GM23338 (cell line): ENCODE measurements at places on chromosomes 16 and 17. TPM values are rescaled to one million over a fixed set of nuclear protein-coding genes. Genes with fewer than 3 reads are reported as not detected.
A peak's percentile ranks its signal among the peaks of the same experiment; 100 is the strongest.

- H3K27ac ChIP-seq = peak overlapping the region; percentile 93; the same call in 1 of the 2 replicates
- no peak for DNase-seq
- no peaks in the 10 kb centered on the region for H3K27me3 ChIP-seq
- peaks cover 14% of the 10 kb centered on the region for H3K4me1 ChIP-seq
- no peaks in the 10 kb centered on the region for H3K36me3 ChIP-seq
These were observed 157.4 kb upstream of the CHMP6 start for GRCh38 chr17:80833952-80834892.

- H3K27me3 ChIP-seq = no peaks in the 10 kb centered on the region
- no peak overlapping the region for H3K4me3 ChIP-seq
- DNase-seq = no peak
- H3K36me3 ChIP-seq = no peaks in the 10 kb centered on the region
- H3K27ac ChIP-seq = no peak overlapping the region
- no peaks in the 10 kb centered on the region for H3K4me1 ChIP-seq
These were observed 122.0 kb downstream of the CLEC16A start for GRCh38 chr16:11066261-11066870.

- H3K4me1 ChIP-seq = no peaks in the 10 kb centered on the region; the same call in none of the 2 replicates
- peaks cover 14% of the 10 kb centered on the region for H3K36me3 ChIP-seq
- no peaks in the 10 kb centered on the region for H3K27me3 ChIP-seq
- DNase-seq = no peak
These were observed 15.9 kb downstream of the ANKRD40 start for GRCh38 chr17:50691550-50692447.

GRCh38 chr17:80526116-80526910 lies 18.3 kb upstream of the RPTOR start:
- peaks cover 12% of the 10 kb centered on the region; the same call in 1 of the 2 replicates for H3K4me1 ChIP-seq
- H3K36me3 ChIP-seq = no peaks in the 10 kb centered on the region
- H3K27me3 ChIP-seq = no peaks in the 10 kb centered on the region
- H3K27ac ChIP-seq = no peak overlapping the region

- no peaks in the 10 kb centered on the region for H3K27me3 ChIP-seq
- no peaks in the 10 kb centered on the region for H3K4me1 ChIP-seq
- DNase-seq = no peak
These were observed 18.1 kb upstream of the BCO1 start for GRCh38 chr16:81220349-81220748.

DNA sequence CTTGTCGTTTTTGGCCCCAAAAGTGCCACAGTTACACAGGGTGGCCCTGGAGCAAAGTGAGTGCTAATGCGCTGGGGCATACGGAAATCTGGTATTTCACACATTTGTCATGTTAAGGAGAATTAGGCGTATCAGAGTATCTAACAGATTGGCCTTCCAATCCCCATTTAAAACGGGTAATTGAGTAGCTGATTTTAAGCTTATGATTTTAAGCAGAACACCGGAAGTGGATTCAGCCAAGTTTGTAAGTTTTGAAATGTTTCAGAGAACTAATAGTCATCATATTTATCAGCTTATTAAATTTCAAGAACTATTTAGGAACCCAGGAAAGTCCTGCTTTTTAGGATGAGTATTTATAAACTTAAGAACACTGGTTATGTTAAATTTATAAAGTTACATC lies 19.5 kb downstream of the LRRC75A start:
- H3K36me3 ChIP-seq = no peaks in the 10 kb centered on the region
- peaks cover 17% of the 10 kb centered on the region for H3K4me1 ChIP-seq
- H3K4me3 ChIP-seq = no peak overlapping the region
- H3K27me3 ChIP-seq = no peaks in the 10 kb centered on the region

DNA sequence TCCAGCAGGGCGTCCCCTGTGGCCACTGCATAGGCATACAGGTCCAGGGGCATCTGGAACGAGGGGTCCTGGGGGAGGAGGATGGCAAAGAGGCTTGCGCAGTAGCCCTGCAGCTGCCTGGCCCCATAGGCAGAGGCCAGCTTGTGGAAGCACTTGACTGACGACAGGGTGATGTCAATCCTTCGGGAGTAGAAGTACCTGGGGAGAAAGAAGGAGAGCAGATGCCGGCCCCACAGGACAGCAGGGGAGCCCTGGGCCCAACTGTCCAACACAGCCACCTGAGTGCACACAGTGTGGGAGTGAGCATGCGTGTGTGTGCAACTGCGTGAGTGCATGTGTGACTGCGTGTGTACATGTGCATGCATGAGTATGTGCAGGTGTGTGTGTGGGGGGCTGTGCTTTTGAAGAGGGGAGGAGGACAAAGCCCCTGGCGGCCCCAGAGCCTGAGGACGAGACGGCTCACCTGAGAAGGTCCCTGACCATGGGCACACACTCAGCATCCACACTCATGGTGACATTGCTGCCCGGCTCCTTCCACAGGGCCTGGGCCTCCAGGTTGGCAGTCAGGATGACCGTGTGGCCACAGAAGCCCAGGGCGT lies 7.1 kb downstream of the LGALS3BP start:
- DNase-seq = no peak
- no peaks in the 10 kb centered on the region for H3K4me1 ChIP-seq
- no peak overlapping the region for H3K4me3 ChIP-seq
- H3K27me3 ChIP-seq = no peaks in the 10 kb centered on the region
- H3K36me3 ChIP-seq = no peaks in the 10 kb centered on the region

GRCh38 chr17:5758651-5759050 lies 174.3 kb upstream of the NLRP1 start:
- no peak overlapping the region for H3K27ac ChIP-seq
- H3K36me3 ChIP-seq = no peaks in the 10 kb centered on the region
- no peaks in the 10 kb centered on the region for H3K4me1 ChIP-seq
- H3K4me3 ChIP-seq = no peak overlapping the region
- no peaks in the 10 kb centered on the region for H3K27me3 ChIP-seq

DNA sequence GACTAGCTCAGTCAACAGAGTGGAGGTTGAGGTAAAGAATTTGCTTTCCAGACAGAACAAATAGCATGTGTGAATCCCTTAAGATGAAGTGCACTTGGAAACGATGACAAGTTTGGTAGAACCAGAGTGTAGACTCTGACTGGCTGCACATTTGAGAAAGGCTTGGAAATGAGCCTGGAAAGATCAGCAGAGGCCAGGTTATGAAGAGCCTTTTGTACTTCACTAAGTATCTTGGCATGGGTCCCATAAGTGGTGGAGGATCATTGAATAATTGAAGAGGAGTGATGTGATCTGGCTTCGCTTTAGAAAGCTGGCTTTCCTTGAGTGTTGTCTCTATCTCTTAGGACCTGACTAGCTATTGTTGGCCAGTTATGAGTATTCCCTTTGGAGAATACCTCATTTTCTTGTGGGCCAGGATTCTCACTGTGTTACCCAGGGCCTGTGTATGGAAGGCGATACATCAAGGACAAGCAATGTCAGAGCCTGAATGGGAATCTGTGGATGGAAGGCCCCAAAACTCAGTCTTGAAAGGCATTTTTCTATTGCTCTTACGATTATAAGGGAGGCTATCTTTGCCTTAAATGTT lies 329.8 kb downstream of the UTP18 start:
- H3K27ac ChIP-seq = no peak overlapping the region
- H3K36me3 ChIP-seq = peaks cover 4% of the 10 kb centered on the region; the same call in 1 of the 2 replicates
- H3K4me1 ChIP-seq = no peaks in the 10 kb centered on the region

DNA sequence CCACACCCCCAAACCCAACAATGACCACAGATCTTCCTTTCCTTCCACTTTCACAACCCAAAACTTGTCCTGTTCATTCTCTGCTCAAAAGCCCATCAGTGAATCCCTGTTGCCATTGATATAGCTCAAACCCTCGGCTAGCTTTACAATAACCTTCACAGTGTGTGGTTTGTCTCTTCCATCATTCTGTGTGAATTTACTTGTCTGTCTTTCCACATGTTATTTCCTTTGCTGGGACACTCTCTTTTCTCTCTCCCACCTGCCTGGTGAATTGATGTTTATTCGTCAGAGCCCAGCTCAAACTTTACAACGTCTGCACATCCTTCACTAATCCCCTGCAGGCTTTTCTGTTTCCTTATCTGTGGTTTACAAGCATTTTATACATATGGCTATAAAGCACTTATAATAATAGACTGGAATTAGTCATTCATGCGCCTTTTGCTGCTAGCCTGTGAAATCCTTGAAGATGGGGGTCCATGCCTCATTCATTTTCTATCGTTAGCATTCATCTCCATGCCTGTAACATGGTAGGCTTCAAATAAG lies 114.4 kb downstream of the CDH13 start:
- DNase-seq = no peak
- no peak overlapping the region for H3K27ac ChIP-seq
- H3K4me1 ChIP-seq = no peaks in the 10 kb centered on the region
- no peaks in the 10 kb centered on the region for H3K27me3 ChIP-seq
- no peak overlapping the region for H3K4me3 ChIP-seq
- H3K36me3 ChIP-seq = no peaks in the 10 kb centered on the region

DNA sequence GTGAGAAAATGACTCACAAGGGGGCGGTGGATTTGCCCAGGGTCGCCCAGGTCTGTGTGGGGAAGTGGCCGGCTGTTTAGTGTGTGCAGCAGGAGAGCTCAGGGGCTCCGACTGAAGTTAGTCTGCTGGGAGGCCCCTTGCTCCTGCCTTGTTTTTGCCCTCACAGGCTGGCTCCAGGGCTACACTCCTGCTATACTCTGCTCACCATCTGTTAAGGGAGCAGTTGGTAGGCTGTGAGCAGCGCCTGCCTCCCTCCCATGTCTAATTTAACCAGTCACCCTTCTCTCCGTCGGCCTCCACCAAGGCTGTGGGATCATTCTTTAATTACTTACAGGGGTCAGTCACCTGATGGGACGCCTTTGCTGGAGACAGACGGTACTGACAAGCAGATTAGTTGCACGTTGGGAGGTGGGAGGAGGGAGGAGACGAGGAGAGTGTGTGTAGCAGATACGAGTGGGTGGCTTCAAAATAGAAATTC lies 35.5 kb downstream of the KSR1 start:
- H3K4me1 ChIP-seq = peaks cover 81% of the 10 kb centered on the region
- no peaks in the 10 kb centered on the region for H3K36me3 ChIP-seq
- DNase-seq = no peak
- H3K27ac ChIP-seq = peak overlapping the region; percentile 24; the same call in 1 of the 2 replicates

DNA sequence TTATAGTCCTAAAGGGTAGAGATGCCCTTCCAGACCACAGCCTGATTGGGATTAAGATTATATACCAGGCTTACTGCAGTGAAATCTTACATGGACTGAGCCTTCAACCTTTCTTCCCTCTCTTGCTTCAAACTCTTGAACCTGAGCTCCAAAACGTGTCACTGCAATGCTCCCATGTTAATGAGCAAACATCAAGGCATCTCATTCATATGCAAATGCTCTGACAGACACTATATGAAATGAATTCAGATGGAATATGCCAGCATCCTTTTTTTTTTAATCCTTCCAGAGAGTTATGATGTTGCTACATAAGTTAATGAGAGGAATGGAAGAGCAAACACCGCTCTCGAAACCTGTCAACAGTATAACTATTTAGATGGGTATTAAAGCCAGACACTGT lies 611.9 kb upstream of the CDH11 start:
- no peaks in the 10 kb centered on the region for H3K36me3 ChIP-seq
- DNase-seq = no peak
- peaks cover 15% of the 10 kb centered on the region for H3K4me1 ChIP-seq
- H3K27me3 ChIP-seq = no peaks in the 10 kb centered on the region
- H3K4me3 ChIP-seq = no peak overlapping the region

- no peaks in the 10 kb centered on the region for H3K27me3 ChIP-seq
- H3K4me3 ChIP-seq = no peak overlapping the region
- H3K27ac ChIP-seq = no peak overlapping the region
- no peak for DNase-seq
These were observed 43.6 kb downstream of the TEX14 start for GRCh38 chr17:58648236-58648635.

DNA sequence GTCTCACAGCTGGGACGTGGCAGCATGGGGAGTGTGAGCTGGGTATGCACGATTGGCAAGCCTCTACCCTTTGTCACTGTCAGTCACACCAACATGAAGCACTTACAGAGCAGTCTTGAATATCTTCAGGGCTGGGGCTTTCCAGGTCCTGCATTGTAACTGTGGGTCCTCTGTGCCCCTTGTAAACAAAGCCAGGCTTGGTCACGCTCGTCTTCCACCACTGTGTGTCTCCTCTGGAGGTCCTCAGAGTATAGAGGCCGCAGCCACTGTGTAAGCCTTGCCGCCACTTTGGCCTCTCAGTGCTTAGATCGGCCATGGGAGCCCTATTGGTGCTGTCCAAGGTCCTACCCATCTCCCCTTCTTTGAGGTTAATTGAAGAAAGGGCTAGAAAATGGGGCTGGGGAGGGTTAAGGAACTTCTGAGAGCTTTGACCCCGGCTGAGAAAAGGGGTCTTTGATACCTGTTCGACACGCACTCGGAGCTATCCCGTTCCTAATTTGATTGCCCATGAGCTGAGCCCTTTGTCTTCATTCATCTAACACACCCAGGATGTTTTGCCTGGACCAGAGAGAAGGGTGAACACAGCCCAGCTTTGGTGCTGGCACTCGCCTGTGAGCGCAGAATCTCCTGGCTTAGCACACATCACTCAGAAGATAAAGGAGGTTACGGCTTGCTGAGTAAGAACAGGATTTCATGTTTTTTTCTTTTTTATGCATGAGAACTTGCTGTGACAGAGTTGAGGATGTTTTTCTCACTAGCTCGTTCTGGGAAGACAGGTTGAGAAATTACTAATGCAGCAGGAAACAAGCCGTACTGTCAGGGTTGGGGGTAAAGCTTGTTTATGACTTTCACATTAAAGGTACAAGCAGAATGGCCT lies 267.9 kb downstream of the CPPED1 start:
- H3K36me3 ChIP-seq = no peaks in the 10 kb centered on the region
- no peak overlapping the region for H3K27ac ChIP-seq
- H3K4me3 ChIP-seq = no peak overlapping the region
- no peaks in the 10 kb centered on the region for H3K4me1 ChIP-seq
- DNase-seq = peak; percentile 73

- no peak overlapping the region for H3K4me3 ChIP-seq
- no peaks in the 10 kb centered on the region for H3K36me3 ChIP-seq
- no peaks in the 10 kb centered on the region for H3K27me3 ChIP-seq
- no peak overlapping the region for H3K27ac ChIP-seq
- peak; percentile 31 for DNase-seq
These were observed 124.9 kb downstream of the MRTFB start for GRCh38 chr16:14196011-14196410.

- DNase-seq = no peak
- no peak overlapping the region for H3K27ac ChIP-seq
These were observed 317.0 kb downstream of the MAF start for GRCh38 chr16:79283578-79283977.

DNA sequence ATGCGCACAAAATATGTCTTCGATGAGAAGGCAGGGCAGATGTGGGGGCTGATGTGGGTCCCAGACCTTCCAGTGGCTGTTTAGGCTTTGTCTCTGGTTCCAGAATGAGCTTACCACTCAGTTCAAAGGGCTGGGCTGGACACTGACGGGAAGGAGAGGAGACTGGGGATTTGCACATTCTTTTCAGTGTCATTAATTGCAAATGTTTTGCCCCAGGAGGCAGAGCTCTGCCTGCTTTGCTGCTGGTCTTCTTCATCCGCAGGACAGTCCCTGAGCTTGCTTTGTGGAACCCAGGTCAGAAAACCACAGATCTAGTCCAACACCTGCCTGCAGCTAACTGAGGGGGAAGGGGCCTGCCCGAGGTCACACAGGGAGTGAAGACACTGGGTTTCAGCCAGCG lies 20.9 kb downstream of the KCNG4 start:
- H3K4me3 ChIP-seq = no peak overlapping the region
- DNase-seq = no peak
- no peaks in the 10 kb centered on the region for H3K36me3 ChIP-seq
- no peaks in the 10 kb centered on the region for H3K27me3 ChIP-seq

NFAT5 gene
- 27.0 and 31.9 TPM in 2 replicates for total RNA-seq

HP gene
- not detected in 2 replicates for total RNA-seq

MT1H gene
- 52.3 and 54.5 TPM in 2 replicates for total RNA-seq

ITGB3 gene
- total RNA-seq = 0.52 TPM in 1 of 2 replicates, not detected in the other

GDPD3 gene
- total RNA-seq = 0.94 TPM in 1 of 2 replicates, not detected in the other

PRDM7 gene
- total RNA-seq = not detected in 2 replicates

SPAG5 gene
- total RNA-seq = 87.3 and 99.6 TPM in 2 replicates

CCDC40 gene
- total RNA-seq = 7.1 and 8.1 TPM in 2 replicates

ABCC11 gene
- 0.12 TPM in 1 of 2 replicates, not detected in the other for total RNA-seq

IGF2BP1 gene
- total RNA-seq = 231 and 249 TPM in 2 replicates

SCO1 gene
- total RNA-seq = 69.4 and 72.5 TPM in 2 replicates
